BJ (cell line): ENCODE measurements at places on chromosomes 1 and 21.

DNA sequence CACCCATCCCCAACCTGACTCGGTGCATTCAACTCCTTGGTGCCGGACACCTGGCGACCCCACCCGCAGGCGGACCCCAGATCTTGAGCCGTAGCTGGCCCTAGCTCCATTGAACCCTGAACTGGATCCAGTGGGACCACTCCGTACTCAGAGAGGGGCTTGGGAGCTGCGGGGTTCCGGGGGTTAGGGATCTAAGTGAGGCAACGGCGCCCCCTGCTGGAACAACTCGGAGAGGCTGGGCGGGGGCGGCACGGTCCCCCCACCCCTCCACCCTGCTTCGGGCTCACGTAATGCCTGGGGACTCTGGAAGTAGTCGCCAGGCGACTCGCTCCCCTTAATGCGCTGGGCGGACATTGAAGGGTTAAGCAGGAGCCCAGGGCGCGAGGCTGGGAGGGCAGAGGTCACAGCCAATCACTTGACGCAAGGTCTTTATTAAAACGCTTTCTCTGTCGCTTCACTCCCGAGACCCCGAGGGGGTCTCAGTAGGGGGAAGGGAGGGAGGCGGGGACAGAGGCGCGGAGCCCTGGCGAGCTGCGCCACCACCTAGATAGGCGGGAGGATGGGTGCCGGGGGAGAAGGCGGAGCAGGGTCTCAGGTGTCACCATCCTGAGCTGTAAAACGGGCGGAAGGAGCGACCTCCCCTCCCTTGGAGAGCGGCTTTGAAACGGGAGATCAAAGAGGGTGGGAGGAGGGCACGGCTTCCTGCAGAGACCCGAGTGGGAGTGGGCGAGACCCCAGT is 704 bp upstream of the CRABP2 start:
- DNase-seq: no peak

GRCh38 chr1:43445606-43446387 is 7.9 kb downstream of the HYI start:
- DNase-seq: no peak

DNA sequence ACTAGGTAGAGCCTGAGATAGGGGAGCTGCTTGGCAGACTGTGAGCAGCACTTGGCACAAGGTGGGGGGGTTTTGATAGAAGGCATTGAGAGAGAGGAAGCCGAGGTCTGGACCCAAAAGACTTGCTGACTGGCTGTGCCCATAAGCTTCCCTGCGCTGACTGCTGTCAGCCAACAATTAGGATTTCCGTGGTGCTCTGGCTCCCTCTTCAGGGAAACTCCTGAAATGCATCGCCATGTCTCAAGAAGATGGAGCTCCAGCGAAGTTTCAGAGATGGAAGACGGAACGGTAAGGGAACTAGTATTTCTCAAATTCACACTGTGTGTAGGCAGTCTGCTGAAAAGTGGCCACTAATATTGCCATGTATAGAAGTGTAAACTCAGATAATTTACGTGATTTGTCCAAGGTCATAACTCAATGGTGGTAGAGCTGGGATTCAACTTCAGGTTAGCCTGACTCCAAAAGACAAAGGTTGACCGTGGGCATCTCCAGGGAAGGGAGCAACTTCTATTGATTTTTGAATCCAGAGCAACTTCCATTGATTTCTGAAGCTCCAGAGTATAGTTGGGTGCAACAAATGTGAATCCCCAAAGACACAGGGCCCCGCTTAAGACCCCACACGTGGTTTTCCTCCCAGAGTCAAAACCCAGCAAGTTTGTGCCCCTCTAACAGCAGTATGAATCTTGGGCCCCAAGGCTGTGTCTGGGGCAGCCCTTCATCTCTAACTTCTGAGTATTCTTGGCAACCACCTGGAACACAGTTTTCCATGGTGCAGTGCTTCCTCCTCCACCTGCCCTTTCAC is 44.5 kb upstream of the CRNN start:
- no peak for DNase-seq

GRCh38 chr1:154574716-154575115 is 7.1 kb downstream of the CHRNB2 start:
- no peak for DNase-seq

- no peak for DNase-seq
Observed at GRCh38 chr1:41456847-41457540, 27.5 kb downstream of the EDN2 start.

DNA sequence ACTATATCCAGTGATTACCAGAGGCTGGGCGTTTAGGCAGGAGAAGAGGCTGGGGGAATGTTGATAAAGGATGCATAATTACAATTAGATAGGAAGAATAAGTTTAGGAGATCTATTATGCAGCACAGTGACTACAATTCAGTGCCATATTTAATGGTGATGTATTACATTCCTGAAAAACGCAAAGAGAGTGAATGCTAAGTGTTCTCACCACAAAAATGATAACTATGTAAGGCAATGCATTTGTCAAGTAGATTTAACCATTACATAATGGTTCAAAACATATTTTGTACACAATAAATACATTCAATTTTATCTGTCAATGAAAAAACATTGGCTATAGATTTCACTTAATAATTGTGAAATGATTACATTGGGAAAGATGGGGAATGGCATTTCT is 548.9 kb downstream of the NUF2 start:
- DNase-seq: no peak

DNA sequence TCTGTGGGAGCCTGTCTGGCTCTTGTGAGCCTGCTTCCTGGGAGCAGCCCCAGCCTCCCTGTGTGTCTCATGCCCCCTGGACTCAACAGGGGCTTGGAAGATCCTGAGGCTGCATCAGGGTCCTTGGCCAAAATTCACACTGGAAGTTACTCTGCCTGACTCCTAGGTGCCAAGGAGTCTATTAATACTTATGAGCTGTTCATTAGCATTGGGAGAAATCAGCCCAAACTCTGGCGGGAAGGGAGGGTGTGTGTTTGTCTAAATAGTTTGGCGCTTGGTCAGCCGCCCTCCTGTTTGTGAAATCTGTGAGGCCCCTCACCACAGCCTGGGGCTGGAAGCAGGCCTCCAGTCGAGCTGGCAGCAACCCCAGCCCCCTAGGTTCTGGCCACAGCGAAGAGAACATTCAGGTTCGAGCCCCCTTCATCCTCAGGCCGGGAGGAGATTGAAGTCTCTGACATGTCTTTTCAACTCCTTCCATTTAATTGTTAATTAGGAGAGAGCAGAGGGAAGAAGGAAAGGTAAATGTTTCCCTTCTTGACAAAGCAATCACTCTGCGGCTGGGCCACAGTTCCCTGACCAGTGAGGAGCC is 82.1 kb upstream of the F3 start:
- no peak for DNase-seq

GRCh38 chr1:78688697-78689096 is 39.1 kb downstream of the IFI44 start:
- DNase-seq: no peak

DNA sequence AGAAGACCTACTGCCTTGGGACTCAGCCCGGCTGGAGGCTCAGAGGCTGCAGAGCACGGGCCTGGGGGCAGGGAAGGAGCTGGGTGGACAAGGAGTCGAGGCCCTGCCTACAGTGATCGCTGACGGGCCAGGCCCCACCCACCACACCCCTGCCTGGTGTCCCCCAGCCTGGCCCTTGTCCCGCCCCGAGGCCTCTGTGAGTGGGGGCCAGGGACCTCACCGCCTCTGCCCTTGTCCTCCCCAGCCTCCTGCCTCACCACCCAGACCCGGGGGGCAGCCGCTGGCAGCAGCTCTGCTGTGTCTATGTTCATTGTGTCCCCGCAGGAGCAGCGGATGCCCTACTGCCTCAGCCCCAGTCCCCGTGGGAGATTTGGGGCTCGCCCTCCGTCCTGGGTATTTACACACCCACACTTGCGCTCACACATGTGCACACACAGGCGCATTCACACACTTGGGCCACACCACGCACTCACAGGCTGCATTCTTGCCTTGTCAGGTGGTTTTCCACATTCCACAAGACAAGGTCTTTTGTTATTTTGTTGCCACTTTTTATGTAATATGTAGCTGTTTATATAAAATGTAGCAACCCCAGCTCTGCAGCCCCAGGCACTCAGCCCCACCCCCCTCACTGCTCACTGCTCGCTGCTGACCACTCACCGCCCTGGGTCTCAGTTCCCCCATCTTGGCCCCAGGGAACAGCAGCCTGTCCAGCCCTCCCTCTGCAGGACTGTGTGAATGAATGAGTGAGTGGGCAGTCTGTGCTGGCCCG is 7.3 kb downstream of the PFKL start:
- DNase-seq: no peak

GRCh38 chr1:10143961-10144485 is 66.3 kb upstream of the KIF1B start:
- no peak for DNase-seq

GRCh38 chr1:200640963-200641401 is 20.4 kb upstream of the KIF14 start:
- DNase-seq: no peak

GRCh38 chr1:50978852-50979781 is 9.1 kb downstream of the CDKN2C start:
- no peak for DNase-seq

GRCh38 chr1:200409203-200409760 is 554 bp downstream of the ZNF281 start:
- no peak for DNase-seq

DNA sequence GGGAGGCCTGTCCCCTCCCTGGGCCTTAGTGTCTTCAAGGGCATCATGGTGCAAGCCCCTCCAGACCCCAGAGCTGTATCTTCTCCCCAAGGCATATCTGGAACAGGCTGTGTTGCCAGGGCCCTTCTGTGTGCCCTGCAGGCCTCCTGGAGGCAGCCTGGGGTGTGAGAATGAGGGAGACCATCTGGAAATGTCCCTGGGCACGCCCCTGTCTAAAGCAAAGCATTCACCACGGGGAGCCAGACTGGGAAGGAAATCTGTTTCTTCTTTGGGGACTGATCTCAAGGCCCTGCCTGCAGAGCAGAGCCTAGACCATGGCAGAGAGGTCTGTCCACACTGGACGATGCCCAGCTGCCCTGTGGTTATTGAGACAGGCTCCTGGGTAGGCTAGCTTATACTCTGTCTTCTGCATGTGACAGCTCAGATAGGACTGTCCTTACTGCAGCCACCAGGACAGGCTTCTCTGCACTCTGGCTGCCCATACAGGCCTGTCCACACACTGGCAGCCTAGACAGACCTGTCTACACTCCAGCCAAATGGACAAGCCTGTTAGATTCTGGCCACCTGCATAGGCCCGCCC is 24.6 kb downstream of the PODN start:
- no peak for DNase-seq

- DNase-seq: no peak
Observed at GRCh38 chr1:202186327-202186726, 7.3 kb upstream of the LGR6 start.

- no peak for DNase-seq
Observed at GRCh38 chr1:206006946-206007345, 3.8 kb upstream of the RAB7B start.

DNA sequence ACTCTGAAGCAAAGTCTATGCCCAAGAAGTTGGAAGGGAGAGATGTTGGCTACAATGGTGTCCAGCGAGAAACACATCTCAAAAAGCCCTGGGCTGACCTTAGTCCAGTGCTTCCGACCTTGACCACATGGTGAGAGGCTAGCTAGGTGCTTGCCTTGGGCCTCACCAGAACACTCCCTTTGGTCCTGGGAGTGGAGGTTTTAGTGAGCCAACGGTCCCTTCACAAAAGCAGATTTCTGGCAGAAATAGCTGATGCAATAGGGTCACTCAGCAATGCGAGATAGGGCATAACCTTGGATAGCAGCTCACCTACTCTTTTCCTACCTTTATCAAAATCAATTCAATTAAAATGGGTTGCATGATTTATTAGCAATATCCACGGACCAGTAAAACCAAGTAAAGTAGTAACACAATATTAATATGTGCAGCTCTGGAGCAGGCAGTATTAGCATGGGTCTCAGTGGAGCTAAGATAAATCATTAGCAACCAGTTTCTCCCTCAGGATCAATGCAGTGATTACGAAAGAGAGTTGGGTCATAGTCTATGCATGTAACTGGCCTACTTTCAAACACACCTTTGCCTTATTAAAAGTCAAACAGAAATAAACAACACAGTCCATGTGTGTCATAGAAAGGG is 1.9 kb downstream of the SLC30A10 start:
- DNase-seq: no peak
